Neural progenitor cell (in vitro differentiated cells): ENCODE measurements at places on chromosomes 6 and 20.

DNA sequence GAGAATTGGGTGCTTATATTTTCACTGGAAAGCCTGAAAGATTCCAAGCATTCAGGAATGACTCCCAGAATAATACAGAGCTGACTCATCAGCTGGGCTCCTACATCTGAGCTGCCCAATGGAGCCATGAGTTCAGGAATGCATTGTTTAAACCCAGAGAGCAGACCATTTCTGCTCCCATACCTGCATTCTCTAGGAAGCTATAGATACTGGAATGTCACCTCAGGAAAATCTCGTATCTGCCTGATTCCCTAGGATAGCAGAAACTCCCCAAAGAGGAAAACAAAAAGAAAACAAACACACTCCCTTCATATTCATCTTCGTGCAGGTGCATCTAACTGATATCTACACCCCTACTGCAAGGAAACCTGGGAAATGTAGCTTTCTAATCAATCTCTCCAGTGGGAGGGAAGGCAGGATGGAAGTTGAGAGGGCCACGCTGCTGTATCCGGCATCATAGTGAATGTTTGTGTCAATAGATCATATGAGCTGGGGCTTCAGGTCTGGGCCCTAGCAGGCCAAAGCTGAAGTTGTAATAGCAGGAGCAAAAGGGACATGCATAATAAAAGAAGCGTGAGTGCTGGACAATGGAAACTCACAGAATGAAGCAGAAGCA lies 8.2 kb upstream of the SLC2A12 start:
- peak; percentile 34 for DNase-seq

DNA sequence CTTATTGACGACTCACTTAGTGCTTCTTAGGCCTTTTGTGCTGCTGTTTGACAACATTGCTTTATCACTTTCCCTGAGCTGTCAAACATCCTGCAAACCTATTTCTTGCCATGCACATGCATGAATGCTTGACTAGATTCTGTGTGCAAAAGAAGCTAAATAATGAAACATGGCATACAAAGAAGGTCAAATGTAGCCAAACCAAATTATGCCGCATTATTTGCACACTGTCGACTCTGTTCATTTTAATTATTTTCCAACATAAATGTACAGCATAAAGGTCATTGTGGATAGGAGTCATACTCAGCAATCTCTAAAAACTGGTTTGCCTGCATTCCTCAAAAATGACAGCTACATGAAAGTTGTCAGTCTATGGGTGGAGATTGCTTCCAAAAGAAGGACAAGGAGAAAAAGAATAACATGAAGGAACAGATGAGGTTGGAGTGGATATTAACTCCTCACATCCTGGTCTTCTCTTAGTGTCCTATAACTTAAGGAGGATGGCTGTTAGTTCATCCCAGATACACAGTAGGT lies 123.1 kb upstream of the STXBP5 start:
- DNase-seq = no peak

- no peak for DNase-seq
Measured at GRCh38 chr20:54084727-54085388, 14.5 kb upstream of the BCAS1 start.

DNA sequence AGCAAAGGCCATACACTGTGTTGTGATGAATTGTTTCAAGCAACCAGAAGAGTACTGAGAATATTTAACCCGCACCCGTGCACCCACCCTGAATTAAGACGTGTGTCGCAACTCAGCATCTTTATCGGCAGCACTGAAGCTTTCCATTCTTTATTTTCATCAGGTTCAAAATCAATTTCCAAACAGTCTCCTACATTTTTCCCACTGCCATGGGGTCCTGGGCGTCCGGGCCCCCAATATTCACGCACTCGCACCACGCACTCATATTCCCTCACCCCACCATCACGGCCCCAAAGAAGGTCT lies 1.8 kb downstream of the LTB start:
- no peak for DNase-seq

DNA sequence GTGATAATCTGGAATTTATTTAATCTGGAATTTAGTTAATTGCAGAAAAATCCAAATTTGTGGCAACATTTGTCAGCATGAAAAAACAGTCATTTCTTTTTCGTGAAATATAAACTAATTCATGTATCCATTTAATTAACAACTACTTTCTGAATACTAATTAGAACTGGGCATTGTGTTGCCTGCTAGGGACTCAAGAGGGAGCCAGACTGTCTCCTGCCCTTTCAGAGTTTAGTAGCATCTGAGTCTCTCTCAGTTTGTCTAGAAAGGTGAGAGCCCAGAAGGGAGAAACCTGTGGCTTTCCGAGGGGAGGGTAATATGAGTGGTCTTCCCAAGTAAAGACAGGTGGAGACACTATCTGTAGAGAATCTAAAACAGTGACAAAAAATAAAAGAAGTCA lies 210.9 kb upstream of the HDDC2 start:
- peak; percentile 47 for DNase-seq

GRCh38 chr6:6131492-6132109 lies 124.9 kb upstream of the NRN1 start:
- peak; percentile 86 for DNase-seq

DNA sequence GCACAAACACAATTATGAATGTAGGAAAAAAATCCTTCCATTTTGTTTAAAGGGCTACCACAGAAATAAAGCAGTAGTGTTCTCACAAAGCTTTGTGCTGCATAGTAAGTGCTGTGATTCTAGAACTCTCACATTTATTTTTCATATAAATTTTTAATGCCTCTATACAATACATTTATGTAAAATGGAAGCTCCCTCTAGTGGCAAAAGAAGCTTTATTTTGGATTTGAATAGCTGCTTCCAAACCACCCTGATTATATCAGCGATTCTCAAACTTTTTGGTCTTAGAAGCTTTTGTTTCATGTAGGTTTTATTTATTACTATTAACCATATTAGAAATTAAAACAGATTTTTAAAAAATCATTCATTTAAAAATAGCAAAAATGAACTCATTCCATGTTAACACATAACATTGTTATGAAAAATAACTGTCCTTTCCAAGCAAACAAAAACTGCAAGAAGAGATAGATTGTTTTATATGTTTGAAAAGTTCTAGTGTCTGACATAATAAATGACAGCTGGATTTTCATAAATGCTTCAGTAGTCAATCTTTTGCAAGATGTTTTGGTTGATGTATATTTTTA lies 38.4 kb downstream of the HS3ST5 start:
- DNase-seq = no peak

DNA sequence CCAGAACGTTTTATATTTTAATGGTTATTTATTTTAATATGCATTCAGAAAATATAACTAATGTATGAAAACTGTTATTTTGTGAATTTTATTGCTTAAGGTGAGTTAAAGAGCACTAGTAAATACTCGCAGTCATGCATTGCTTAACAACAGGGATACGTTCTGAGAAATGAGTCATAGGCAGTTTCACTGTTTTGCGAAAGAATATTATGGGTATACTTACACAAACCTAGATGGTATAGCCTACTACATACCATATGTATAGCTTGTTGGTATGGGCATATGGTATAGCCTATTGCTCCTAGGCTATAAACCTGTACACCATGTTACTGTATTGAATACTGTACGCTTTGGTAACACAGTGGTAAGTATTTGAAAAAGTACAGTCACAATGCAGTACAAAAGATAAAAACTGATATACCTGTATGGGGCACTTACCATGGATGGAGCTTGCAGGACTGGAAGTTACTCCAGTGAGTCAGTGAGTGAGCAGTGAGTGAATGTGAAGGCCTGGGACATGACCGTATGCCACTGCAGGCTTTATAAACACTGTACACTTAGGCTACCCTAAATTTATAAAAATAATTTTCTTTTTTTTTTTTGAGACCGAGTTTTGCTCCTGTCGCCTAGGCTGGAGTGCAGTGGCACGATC lies 38.5 kb downstream of the ARFGEF2 start:
- no peak for DNase-seq

- no peak for DNase-seq
Measured at GRCh38 chr20:48184229-48184628, 398.9 kb upstream of the SULF2 start.
